ENCODE measurements at places on chromosomes 12 and 14. TPM values are rescaled to one million over a fixed set of nuclear protein-coding genes. Genes with fewer than 3 reads are reported as not detected.

LRRIQ1 gene
- 2.3 TPM for total RNA-seq

SNAPC1 gene
- total RNA-seq: 16.1 TPM

SERPINA10 gene
- not detected for total RNA-seq

RTN1 gene
- 0.79 TPM for total RNA-seq

RNASE3 gene
- total RNA-seq: not detected

CD163 gene
- 0.25 TPM for total RNA-seq

SELPLG gene
- total RNA-seq: 0.42 TPM

CFAP251 gene
- 3.7 TPM for total RNA-seq

DNA sequence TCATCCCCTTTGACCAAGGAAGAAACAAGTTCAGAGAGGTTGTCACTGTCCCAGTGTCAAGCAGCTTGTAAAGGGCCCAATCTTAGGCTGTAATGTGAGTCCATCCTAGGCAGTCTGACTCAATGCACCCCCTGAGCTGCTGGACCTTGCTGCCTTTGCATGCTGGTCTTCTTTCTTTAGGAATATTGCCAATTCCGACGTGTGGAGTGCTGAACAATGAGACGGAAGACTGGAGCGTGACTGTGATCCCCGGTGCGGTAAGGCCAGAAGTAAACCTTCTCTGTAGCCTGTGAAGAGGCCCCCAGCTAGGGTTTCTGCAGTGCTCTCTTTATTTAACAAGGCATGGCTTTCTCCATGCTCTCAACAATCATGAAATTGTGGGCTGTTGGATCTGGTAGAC, 963 bp downstream of the TCTN2 start:
- DNase-seq: peak; percentile 25

GRCh38 chr14:23043754-23044153, 1.7 kb downstream of the PSMB11 start:
- DNase-seq: no peak

- no peak for DNase-seq
Observed at GRCh38 chr12:43111608-43112007, 440.4 kb downstream of the ADAMTS20 start.

- no peak for DNase-seq
Observed at GRCh38 chr14:38593476-38593875, 337.6 kb upstream of the CLEC14A start.

DNA sequence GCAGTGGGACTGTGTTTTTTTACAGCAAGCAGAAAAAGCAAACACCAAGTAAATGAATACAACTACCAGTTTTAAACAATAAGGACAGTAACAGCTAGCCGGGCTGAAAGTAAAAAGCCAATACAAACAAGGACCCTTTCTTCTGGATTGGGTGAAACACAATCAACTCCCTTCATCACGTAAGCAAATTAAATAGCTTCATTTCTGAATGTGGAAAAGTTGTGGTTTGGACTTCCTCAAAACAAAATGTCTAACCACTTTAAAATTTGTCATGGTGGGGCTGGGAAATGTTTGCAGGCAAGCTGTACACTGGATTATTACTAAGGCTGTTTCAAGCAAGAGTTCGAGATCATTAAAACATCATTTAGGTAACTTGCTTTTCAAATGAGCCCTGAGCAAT, 47.4 kb downstream of the TCHP start:
- DNase-seq: no peak

DNA sequence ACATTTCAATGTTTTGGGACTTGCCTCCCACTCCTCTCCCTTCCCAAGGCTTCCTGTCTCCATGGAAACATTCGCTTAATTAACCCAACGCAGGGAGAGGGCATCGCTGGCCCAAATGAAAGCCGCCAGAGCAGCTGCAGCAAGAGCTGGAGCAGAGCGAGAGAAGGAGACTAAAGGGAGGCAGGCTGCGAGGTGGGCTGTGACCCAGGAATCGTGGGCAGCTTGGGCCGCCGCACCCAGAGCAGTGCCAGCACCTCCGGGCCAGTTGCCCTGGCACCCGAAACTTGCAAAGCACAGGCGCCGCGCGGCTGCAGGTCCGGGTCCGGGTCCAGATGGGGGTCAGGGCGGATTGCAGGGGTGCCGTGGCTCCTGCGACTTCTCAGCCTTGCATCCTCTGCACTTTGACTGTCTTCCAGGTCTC, 43.5 kb upstream of the PTPRQ start:
- no peak for DNase-seq

DNA sequence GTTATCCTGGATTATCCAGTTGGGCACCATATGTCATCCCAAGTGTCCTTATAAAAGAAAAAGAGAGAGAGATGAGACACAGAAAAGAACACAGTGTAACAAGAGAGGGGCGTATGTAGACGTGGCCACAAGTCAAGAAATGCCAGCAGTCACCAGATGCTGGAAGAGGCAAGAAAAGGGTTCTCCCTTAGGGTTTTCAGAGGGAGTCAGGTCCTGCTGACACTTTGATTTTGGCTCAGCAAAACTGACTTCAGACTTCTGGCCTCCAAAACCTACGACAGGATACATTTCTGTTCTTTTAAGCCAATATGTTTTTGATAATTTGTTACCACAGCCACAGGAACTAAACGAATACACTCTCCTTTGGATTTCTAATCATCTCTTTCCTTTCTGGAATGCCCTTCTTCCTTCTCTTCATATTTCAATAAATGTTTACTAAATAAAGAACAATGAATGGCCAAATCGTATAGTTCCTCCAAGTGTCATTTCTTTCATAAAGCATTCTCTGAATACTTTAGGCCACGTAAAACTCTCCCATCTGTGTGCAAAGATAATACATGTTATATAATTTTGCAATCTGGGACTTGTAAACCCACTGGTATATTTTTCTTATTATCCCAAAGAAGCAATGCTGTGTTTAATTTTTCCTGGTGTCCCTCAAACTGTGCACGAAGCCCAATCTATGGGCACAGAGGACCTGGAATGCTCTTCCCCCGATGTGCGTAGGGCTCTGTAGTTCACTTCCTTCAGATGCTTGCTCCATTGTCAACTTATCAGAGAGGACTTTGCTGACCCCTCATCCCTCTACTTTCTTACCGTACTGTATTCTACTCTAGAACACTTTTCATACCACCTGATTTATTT, 303.6 kb downstream of the CEP128 start:
- DNase-seq: no peak

DNA sequence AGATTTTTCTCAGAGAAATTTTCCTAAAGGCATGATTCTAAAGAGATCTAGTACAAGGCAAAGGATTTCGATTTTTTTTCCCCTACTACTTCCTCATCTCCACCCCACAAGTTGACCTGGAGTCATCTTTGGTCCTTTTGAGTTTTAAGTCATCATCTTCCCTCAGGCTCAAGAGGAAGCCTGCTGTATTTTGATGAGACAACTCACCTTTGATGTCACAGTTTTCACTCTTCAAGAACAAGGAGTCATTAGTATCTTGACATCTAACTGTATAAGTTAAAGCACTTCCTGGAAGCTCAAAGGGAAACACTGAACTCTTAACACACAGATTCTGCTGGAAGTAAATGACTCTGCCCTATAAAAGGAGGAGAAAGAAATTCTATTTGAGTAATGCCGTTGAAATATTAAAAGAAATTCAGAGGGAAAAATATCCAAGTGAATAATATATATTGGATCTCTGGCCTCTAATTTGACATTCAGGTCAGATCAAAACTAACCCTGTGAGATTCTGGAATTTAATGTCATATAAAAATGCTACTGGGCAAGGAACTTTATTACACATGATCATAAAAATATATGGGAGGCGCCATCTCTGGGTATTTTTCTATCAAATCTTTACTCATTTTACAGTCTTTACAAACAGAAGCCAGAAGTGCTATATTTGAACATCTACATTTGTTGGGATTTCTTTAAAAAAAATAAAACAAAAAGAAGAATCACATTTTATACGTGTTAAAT, 435.0 kb downstream of the NRXN3 start:
- no peak for DNase-seq

GRCh38 chr12:130224613-130225012, 62.3 kb downstream of the FZD10 start:
- no peak for DNase-seq

DNA sequence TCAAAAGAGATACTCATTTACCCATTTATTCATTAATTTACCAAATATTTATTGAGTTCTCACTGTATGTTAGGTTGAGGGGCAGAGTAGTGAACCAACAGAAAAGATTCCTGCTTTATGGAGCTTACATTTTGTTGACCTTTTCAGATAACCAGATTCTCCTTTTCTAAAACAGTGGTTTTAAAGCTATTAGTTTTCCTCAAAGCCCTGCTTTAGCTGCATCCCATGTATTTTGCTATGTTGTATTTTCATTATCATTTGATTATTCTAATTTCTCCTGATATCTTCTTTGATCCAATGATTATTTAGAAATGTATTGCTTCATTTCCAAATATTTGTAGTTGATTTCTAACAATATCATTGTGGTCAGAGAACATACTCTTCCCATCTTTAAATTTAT, 53.6 kb downstream of the EML1 start:
- no peak for DNase-seq

GRCh38 chr12:57741844-57742738, 2.7 kb upstream of the TSPAN31 start:
- no peak for DNase-seq

Data from kidney epithelial cell (primary cell).